ENCODE measurements at places on chromosomes 1 and 21. TPM values are rescaled to one million over a fixed set of nuclear protein-coding genes. Genes with fewer than 3 reads are reported as not detected.

DNA sequence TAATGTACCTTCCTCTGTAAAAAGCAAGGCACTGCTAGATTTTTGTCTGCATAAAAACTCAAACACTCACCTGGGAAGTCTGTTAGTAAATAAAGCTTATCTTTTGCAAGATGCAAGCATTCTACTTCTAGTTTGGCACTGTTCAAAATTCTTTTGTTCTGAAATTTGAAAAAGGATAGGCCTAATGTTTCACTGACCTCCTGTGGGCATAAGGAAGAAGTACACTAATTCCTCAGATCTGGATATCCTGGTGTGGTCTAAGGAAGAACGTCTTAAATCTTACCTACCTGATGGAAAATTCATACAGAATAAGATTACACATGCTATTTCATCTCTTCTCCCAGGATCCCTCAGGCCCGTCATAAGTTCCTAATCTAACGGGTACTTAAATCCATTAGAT is 93.5 kb upstream of the CAMK1G start:
- peaks cover 2% of the 10 kb centered on the region for H3K27me3 ChIP-seq
- no peaks in the 10 kb centered on the region for H3K36me3 ChIP-seq
- H3K27ac ChIP-seq = no peak overlapping the region
- DNase-seq = no peak

- H3K36me3 ChIP-seq = peaks cover 16% of the 10 kb centered on the region
- peaks cover 22% of the 10 kb centered on the region for H3K4me1 ChIP-seq
- H3K27me3 ChIP-seq = no peaks in the 10 kb centered on the region
- peak overlapping the region; percentile 87 for H3K27ac ChIP-seq
- DNase-seq = peak; percentile 35
Measured at GRCh38 chr1:26112407-26112775, 767 bp downstream of the PDIK1L start.

DNA sequence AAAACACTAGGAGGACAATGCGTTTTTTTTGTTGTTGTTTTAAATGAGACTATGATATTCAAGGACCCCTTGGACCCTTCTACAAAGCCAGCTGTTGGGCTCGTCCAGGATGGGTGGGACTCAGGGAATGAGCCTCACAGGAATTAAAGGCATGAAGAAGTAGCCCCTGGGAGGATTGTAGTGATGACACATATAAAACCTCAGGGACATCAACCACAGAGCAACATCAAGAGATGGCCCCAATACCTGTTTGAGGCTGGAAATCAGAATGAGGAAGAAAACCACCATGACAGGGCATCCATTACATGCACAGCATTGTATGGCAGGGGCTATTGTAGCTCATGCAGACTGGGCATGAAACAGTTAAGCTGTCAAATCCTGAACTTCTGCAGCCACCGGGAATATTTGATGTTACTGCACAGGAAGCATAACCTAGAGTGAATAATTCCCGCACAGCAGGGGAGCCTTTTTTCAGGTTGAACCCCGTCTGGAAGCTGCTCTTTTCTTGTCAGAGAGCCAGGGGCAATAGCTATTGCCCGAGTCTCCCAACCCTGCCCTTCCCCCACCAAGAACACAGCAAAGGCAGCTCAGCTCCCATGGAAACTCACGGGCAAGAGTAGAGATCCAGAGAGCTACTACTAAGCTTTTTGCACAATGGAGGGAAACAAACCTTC is 140.2 kb upstream of the FGGY start:
- H3K4me1 ChIP-seq = peaks cover 2% of the 10 kb centered on the region
- H3K27ac ChIP-seq = no peak overlapping the region
- peaks cover 1% of the 10 kb centered on the region for H3K36me3 ChIP-seq
- DNase-seq = no peak
- H3K4me3 ChIP-seq = no peak overlapping the region
- H3K27me3 ChIP-seq = no peaks in the 10 kb centered on the region

DNA sequence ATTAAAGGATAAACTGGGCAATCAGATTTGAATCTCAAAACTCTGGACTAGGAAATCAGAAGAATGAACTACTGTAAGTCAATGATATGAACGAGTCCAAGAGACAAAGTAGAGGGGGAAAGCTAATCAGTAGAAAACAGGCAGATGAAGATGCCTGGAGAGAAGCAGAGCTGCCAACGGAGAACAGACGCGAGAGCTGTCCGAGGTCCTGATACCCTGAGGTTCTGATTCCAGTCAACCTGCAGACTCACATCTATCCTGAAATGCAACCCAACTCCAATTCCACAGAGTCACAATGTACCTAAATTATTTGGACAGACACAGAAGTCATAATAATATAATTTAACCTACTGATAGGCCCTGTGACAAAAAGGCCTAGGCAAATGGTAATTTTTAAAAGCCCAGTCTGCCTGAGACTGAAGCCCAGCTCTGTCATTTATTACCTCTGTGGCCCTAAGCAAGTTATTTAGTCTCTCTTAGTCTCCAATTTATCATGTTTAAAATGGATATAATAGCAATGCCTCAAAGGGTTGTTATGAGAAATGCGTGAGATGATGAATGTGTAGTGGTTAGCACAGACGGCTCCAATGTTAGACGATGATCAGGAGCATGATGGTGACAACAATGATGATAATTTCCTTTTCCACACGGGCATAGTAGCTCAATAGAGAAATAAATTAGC is 33.4 kb downstream of the RGS7 start:
- H3K4me3 ChIP-seq = no peak overlapping the region
- no peaks in the 10 kb centered on the region for H3K4me1 ChIP-seq
- peak; percentile 38 for DNase-seq
- H3K27ac ChIP-seq = no peak overlapping the region
- no peaks in the 10 kb centered on the region for H3K27me3 ChIP-seq
- no peaks in the 10 kb centered on the region for H3K36me3 ChIP-seq

- H3K27me3 ChIP-seq = peaks cover 4% of the 10 kb centered on the region
- no peaks in the 10 kb centered on the region for H3K36me3 ChIP-seq
- H3K4me1 ChIP-seq = no peaks in the 10 kb centered on the region
- no peak for DNase-seq
- no peak overlapping the region for H3K4me3 ChIP-seq
Measured at GRCh38 chr1:36977731-36978406, 56.4 kb downstream of the GRIK3 start.

DNA sequence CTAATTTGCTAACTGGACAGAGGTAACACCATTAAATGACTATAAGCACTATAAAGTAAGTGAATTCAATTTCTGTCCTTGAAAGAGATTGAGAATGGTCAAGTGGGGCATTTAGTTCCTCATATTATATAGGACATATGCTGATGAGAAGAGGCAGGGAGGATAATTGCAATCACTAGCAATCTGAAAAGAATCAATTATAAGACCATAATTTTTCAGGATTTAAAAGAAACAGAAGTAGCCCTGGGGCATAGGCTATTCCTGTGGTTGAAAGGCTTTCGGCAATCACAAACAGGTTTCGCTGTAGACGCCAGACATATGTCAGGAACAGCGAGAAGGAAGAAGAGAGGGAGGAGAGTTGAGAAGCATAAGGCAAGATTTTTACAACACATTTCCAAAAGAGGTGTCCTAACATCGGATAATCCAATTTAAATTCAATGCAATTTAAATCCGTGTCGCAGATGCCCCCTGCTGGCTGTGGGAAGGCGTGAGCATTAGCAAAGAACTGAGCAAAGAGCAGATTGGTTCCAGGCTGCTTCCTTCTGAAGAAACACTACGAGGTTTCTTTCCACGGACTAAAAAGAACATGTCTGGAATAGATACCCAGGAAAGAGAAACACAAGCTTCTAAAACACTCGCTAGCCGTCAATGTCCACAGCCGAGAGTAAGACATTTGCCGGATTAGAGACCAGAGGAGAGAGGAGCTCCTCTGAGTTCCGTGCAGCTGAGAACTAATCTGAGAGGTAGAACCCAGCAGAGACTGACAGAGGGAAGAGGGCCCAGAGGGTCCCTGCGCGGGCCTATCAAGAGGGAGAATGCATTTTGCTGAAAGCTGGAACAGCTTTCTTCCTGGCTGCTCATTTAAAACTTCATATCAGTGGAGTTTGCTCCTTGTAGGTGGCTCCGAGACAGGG is 27.9 kb downstream of the RGS5 start:
- no peak overlapping the region for H3K27ac ChIP-seq
- peak; percentile 67 for DNase-seq
- H3K4me1 ChIP-seq = no peaks in the 10 kb centered on the region

- peaks cover 38% of the 10 kb centered on the region for H3K36me3 ChIP-seq
- no peak for DNase-seq
- no peaks in the 10 kb centered on the region for H3K27me3 ChIP-seq
- no peak overlapping the region for H3K27ac ChIP-seq
- H3K4me1 ChIP-seq = peaks cover 29% of the 10 kb centered on the region
Measured at GRCh38 chr1:67690411-67690810, 5.4 kb downstream of the GADD45A start.

- DNase-seq = no peak
- H3K4me3 ChIP-seq = no peak overlapping the region
- peaks cover 35% of the 10 kb centered on the region for H3K36me3 ChIP-seq
- no peaks in the 10 kb centered on the region for H3K27me3 ChIP-seq
- H3K4me1 ChIP-seq = no peaks in the 10 kb centered on the region
Measured at GRCh38 chr1:6083801-6084446, 38.2 kb downstream of the KCNAB2 start.

GRCh38 chr1:37325509-37326437 is 148.6 kb upstream of the ZC3H12A start:
- peaks cover 11% of the 10 kb centered on the region for H3K27me3 ChIP-seq
- H3K27ac ChIP-seq = no peak overlapping the region
- no peak overlapping the region for H3K4me3 ChIP-seq
- DNase-seq = no peak
- H3K4me1 ChIP-seq = no peaks in the 10 kb centered on the region
- H3K36me3 ChIP-seq = no peaks in the 10 kb centered on the region

Gene CHD1L
- 80.5 TPM for total RNA-seq

Gene PIK3R3
- 1.3 TPM for total RNA-seq

Gene ZNF496
- total RNA-seq = 28.0 TPM

Gene MXRA8
- total RNA-seq = 0.92 TPM

Gene C1orf94
- total RNA-seq = not detected

Gene MX2
- 9.2 TPM for total RNA-seq

Gene GUCA2B
- not detected for total RNA-seq

Data from activated CD8-positive, alpha-beta T cell treated with anti-CD3 and anti-CD28 coated beads for 36 hours (primary cell).